AG20443 (cell line): ENCODE measurements at places on chromosomes 5 and 9.

DNA sequence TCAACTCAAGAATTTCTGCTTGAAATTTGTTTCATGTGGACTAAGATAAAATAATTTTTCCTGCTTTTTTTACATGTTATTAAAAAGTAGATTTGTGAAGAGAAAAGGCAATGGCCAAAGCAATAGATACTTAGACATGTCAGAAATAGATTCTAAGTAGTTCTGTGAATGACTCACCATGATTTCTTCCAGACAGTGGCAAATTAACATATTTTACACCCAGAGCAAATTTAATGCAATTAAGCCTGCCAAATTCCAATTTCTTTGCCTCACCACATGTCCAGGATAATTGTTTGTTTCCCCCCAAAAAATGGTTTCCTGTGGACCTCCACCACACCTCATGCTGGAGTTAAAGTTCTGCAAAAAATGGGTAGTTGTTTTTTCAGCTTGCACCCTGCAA is 651.4 kb downstream of the CETN3 start:
- no peak for DNase-seq

DNA sequence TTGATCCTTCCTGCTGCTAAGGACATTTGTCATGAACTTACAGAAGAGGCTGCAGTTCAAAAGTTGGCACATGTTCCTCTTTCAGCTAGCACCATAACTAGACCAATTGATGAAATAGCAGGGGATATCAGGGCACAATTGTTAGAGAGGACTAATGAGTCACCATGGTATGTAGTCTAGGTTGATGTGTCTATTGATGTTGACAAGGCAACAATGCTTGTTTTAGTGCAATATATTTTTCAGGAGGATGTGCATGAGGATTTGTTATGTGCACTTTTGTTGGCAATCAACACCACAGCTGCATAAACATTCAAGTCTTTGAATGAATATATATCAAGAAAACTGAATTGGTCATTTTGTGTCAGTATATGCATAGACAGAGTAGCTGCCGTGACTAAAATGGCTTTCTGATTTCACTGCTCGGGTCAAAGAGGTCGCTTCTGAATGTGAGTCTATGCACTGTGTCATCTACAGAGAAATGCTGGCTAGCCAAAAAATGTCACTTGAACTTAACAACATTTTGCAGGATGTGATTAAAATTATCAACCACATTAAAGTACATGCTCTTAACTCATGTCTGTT is 68.0 kb downstream of the FGF10 start:
- no peak for DNase-seq

- peak; percentile 43 for DNase-seq
Measured at GRCh38 chr9:121861501-121862180, 210.2 kb downstream of the DAB2IP start.

DNA sequence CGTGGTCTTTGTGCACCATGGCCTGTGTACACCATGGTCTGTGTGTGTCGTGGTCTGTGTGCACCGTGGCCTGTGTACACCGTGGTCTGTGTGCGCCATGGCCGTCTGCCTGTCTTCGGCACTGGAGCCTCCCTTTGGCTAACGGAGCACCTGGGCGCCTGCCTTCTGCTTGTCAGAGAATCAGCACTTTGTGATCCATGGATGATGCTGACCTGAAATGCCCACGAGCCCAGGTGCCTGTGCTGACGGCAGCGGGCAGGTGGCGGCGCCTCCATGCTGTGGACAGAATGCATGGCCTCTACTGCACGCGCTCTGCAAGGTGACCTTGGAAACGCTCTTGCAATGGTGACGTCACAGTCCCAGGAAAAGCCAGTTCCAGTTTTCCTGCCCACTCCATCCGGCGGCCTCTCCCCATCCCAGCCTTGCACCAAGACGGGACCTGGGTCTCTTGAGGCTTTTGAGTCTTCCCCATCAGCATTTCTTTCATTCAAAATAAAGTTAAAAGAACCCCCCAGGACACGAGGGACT is 14.6 kb downstream of the LCN9 start:
- no peak for DNase-seq

- DNase-seq, result no peak
Measured at GRCh38 chr5:172837640-172838039, 3.6 kb downstream of the ERGIC1 start.

DNA sequence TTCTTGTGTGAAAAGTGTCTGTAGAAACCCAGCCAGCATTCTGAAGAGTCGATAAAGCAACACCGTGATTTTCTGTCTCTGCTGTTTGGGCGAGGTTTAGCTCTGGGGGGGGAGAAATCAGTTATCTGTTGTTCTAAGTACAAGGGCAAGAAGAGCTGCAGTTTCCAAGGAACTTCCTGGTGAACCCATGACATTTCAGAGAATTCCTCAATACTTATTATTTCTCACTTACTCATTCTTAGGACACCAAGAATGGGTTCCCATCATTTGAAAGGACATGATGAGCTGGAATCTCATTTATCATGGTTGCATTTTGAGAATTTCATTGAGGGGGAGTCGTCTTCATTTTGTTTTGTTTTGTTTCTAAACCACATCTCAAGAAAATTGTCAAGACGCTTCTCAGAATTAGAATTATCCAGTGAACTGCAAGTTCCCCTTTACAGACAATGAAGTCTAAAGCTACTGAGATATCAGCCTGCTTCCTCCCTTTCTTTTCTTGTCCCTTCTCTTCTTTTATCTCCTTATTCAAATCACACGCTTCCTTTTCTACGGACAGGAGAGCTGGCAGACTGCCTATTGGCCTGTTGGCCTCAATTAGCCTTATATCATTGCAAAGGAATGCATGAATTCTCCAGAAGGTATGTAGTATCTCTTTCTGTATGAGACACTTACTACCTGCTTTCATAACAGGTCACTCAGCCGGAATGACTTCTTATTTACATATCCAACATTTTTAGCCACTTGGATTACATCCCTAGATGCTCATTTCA is 53.7 kb downstream of the ZNF462 start:
- DNase-seq, result peak; percentile 57

- no peak for DNase-seq
Measured at GRCh38 chr9:96551403-96551802, 68.2 kb downstream of the CDC14B start.

- DNase-seq, result peak; percentile 51
Measured at GRCh38 chr9:81410201-81410600, 279.1 kb downstream of the TLE1 start.
